ENCODE measurements at places on chromosomes 2 and 18.

GRCh38 chr2:99867770-99868169 lies 274.6 kb downstream of the AFF3 start:
- DNase-seq = no peak

DNA sequence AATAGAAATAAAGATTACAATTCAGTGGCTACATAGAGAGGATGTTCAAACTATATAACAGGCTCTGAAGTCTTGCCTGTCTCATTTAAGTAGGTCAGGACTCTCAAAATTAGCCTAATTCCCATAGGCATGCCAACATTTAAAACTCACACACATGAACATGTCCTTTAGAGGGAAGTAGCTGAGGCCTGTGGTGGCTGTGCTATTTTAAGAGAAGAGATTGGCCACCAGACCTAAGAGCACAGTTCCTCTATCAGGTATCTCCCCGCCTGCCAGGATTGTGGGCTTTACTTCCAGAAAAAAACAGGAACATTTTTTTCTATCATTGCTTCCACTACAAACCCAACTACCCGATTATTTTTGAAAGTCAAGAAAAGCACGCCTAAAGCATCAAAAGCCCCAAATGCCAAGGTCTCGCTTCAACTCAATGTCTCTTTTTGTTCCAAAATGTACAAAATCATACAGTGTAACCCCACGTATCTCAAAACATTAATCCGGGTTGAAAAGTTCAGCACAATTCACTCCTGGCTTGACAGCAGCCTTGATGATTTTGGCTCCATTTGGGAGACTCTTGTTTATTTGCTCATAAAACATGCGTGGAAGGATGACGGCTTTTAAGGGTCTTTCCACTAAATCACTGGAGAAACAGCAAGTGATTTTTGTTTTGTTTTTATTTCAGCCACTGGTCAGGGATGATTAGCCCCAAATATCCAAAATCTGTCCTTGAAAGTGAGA lies 15.3 kb downstream of the FHL2 start:
- no peak for DNase-seq

GRCh38 chr2:239193401-239193811 lies 207.4 kb downstream of the HDAC4 start:
- no peak for DNase-seq

DNA sequence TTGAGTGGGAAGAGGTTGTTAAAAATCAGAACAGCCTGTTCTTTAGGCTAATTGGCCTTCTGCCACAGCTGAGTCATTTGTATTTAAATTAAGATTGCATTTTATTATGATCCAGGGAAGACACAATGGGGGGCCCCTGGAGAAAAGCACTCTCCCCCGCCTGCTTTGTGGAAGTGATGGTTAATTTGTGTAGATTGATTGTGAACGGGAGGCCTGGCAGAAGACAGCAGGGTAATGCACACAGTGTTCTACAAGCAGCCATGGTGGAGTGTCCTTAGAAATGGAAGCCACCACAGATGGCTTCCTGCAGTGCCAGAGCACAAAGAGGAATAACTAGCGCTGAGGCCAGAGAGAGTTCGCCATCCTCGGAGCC lies 19.6 kb downstream of the RAMP1 start:
- peak; percentile 80 for DNase-seq

- DNase-seq = no peak
These were observed 29.0 kb downstream of the PTPRM start for GRCh38 chr18:7596147-7596546.
